ENCODE measurements at places on chromosomes 12 and 14. TPM values are rescaled to one million over a fixed set of nuclear protein-coding genes. Genes with fewer than 3 reads are reported as not detected.
A peak's percentile ranks its signal among the peaks of the same experiment; 100 is the strongest.

BCL2L14 gene
- 5.5 TPM for total RNA-seq

GRCh38 chr12:57234571-57235016 lies 5.1 kb downstream of the SHMT2 start:
- no peak for DNase-seq

DNA sequence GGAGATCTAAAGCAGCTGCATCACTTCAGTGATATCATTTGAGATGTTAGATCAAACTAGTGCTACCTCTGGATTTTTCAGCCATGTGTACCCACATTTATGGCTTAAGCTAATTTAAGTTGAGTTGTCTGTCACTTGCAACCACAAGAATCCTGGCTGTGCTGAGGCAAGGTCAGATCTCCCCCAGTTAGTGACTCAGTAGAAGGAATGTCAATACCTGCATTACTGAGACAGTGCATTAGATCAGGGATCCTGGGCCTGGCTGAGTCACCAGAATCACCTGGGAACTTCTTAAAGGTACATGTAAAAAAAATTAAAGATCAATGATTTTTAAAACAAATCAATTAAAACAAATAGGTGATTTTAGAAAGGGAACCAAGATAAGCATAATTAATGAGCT lies 84.6 kb upstream of the GRIN2B start:
- no peak for DNase-seq

DNA sequence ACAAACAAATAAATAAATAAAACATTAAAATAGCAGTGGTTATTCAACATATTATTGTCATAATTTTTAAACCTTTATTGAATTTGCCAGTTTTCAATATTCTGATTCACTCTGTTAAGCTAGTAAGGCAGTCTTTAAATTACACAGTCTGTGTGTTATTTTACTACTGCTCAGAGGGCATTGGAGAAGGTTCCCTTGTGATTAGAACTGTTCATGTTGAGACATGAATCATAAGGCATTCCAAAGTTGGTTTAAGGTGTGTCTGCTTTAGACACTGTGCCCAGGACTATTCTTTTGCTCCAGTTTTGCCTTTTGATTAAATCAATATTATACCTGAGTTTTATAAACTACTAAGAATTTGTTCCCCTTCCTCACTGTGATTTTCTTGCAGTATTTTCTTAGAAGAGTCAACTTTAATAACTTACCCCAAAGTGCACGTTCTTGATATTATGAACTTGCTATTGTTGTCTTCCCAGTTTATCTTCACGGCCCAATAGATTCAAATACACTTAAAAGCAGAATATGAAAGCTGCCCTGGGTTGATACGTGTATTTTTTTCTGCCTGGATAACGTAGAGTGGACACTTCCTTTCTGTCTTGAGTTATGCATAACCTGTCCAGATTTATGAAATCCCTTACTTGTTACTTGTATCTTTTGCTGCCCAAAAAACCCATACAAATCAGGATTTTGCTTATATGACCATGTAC lies 105.3 kb upstream of the BCAT1 start:
- no peak for DNase-seq

DNA sequence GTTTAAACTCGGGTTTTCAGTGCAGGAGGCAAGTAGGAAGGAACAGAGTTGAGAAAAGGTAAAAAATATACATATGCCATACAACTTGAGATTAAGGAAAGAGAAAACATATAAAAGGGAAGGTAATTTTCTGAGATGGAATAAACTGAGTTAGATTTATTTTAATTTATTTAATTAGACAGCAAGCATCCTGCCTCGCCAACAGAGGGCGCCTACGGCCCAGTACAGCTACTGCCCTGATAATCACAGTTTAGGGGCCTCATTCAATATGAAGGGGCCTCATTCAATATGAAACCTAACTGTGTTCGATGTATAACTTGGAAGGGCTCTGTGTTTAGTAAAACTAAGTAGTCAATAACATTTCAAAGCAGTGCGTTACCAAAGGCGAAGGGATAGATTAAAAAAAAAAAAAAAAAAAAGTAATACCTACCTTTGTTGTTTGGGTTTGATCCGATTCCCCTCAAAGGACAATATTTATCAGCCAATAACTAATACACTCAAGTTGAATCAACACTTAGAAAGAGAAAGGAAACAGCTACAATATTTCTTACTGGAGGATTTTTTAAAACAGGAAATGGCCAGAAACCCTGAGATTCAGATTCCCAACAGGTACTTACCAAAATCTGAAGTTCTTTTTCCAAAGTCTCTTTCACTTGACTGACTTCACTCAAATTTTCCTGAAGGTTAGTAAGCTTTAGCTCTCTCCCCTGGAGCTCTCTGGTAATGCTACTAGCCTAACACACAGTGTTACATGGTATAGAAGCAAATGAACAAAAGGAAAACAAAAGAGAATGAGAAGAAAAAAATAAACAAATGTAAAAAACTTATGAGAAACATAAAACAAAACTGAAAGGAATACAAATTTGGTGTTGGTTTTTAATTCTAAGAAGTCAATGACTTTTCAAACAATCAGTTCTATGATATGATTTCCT lies 70.0 kb upstream of the VPS33A start:
- peak; percentile 57 for DNase-seq

- no peak for DNase-seq
These were observed 97.6 kb downstream of the FOXA1 start for GRCh38 chr14:37497422-37497821.

DNA sequence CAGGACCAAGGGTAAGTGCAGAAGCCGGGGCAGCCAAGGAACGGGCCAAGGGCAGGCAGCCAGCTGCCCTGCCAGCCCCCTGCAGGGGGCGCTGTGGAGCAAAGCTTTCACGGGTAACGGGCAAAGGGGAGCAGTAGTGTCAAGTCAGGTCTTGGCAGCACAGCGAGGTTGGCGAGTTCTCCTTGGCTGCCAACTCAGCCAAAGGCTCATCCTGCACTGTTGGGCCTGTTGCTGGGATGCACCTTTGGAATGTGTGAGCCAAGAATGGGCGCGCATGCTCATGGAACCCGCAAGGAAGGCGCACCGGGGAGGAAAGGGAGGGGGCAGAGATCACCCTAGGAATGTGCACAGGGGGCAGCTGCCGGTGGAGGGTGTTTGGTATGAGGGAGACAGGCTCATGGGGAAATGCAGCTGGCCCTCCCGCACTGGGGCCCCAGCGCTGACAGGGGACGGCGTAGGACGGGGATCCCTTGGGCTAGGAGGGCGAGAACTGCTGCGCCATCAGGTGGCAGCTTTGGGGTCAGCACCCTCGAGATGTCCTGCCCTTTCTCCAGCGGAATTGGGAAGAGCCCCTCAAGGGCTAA lies 138.0 kb downstream of the ASCL4 start:
- DNase-seq: peak; percentile 53

ELK3 gene
- total RNA-seq: 25.6 TPM

- DNase-seq: no peak
These were observed 188.7 kb downstream of the KITLG start for GRCh38 chr12:88391556-88391955.

DNA sequence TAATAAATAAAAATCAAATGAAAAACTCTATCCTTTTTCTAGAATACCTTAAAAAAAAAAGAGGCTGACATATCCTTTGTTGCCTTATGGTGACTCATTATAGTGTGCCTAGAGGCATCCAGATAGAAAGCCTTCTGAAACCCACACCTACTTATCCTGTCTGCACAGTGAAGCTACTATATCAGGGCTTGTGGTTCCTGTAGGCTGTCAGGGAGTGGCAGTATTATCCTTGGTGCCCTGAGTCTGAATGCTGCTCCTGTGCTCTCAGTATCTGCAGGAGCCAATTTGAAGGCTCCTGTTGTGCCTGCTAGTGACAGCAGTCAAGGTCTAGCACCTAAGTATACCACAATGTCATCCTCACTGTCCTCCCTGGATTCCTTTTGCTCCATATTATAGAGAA lies 168.4 kb upstream of the AVPR1A start:
- DNase-seq: peak; percentile 55

ACAD10 gene
- total RNA-seq: 50.8 TPM

GRCh38 chr12:101747697-101748096 lies 8.4 kb upstream of the SYCP3 start:
- DNase-seq: no peak

DNA sequence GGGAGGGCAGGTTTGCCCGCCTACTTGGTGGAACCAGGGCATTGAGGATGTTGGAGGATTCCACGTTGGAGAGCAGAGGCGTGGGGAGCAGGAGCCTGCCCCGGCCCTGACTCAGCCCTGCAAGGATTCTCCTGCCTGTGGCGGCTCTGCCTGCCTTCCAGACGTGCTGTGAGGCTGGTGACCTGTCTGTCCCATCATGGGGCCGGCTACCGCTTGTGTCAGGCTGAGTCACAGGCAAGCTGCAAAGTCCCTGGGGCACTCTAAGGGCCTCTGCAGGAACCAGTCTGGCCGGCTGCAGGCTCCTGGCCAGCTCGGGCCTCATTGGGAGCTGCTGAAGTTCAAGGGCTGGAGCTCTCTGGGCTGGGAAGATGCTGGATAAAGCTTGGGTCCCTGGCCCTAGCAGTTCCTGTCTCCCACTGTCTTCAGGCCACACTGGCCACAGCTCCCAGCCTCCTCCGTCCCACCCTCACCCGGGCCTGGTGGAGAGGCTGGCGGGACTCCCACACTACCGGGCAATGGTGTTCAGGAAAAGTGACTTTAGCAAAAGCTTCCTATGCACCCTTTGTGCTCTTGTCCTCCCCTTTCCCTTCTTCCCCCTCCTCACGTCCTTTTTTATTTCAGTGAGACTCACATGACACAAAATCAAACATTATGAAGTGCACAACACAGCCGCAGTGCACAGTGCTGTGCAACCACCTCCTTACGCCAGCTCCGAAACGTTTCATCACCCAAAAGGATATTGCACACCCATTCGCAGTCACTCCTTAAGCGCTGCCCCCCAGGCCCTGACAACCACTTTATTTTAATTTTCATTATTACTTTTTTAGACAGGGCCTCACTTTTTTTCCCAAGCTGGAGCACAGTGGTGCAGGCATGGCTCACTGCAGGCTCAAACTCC lies 22.0 kb upstream of the ULK1 start:
- peak; percentile 90 for DNase-seq

DNA sequence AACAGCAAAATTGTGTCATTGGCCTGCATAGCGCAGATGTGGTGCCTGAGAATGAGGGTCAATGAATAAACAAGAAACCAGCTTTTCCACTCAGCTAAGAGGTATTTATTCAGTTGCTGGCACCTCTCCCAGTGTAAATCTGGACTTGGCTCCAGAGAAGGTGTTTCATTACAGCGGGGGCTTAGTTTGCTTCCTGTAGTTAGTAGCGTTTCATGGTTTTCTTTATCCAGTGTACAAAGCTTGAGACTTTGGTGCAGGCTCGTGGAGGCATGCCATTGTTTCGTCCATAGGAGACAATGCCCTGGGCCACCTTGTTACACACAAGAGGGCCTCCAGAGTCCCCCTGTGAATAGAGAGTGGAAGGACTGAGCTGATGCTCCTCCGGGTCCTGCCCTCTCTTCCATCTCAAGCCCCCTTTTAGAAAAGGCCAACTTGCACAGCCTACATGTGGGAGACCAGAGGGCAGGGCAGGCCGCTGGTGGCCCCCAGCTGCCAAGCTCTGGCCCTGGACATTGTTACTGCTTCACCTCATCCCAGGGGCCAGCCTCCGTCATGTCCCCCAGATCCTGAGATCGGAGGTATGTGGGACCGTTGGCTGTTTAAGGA lies 3.0 kb downstream of the GZMB start:
- peak; percentile 48 for DNase-seq

DNA sequence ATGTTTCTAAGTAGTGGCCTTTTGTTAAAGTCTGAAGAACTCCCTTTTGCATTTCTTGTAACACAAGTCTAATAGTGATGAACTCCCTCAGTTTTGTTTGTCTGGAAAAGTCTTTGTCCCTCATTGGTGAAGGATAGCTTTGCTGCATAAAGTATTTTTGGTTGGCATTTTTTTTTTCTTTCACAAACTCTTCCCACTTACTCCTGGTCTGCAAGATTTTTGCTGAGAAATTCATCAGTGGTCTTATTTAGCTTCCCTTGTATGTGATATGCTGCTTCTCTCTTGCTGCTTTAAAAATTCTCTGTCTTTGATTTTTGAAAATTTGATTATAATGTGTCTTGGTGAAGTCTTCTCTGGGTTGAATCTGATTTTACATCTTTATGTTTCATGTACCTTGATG lies 22.7 kb downstream of the TRMT5 start:
- no peak for DNase-seq

GRCh38 chr14:57326253-57326652 lies 57.5 kb downstream of the AP5M1 start:
- DNase-seq: no peak

DNA sequence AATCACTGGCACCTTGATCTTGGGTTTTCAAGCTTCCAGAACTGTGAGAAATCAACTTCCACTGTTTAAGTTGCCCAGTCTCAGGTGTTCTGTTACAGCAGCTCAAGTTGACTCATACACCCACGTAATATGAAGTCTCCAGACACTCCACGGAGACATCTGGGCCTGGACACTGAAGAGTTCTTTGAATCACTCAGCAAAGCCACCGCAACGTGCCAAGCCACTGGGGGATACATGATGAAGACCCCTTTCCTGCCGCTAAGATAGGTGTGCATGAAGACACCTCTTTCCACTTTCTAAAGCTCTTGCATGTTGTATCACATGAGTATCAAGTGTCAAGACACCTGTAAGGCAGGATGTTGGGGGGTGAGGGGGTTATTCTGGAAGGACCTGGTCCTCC lies 311.7 kb upstream of the RTL1 start:
- DNase-seq: no peak

- DNase-seq: peak; percentile 19
These were observed 66.5 kb downstream of the TBC1D30 start for GRCh38 chr12:64890873-64891468.

PLEK2 gene
- total RNA-seq: 34.8 TPM

DNA sequence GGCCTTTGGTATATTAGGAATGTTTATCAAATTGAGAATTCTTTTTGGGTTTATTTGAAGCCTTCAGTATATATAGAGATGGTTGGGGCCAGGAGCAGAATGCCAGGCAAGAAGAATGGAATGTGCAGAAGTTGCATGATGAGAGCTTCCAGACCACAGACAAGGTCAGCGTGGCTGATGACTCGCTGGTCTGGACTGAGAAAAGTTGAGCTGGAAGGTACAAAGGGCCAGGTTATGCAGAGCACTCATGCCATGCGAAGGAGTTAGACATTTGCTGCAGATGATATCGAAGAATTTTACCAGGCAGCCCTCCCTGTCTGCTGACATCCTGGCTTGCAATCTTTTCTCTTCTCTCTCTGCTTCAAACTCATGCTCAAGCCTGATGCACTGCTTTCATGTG lies 196.2 kb upstream of the ARHGAP5 start:
- DNase-seq: peak; percentile 14

ST8SIA1 gene
- not detected for total RNA-seq

DNA sequence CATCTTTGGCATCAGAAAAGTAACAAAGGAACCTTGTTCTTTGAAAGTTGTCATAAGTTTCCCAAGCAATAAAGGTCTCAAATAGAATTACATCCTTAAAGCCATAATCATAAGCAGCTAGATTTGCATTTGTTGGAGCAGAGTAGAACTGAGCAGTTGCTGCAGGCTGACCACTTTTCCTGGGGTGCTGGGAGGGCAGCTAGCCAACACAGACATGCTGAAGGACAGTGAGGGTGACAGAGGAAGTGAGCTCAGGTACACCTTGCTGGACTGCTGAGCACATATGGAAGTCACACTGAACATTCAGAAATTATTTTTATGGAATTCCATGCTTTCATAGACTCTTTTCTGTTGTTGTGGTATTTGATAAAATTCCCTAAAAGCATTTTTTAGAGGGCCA lies 66.2 kb downstream of the MARK3 start:
- DNase-seq: no peak
